ENCODE measurements at places on chromosomes 5 and 9. TPM values are rescaled to one million over a fixed set of nuclear protein-coding genes. Genes with fewer than 3 reads are reported as not detected.
A peak's percentile ranks its signal among the peaks of the same experiment; 100 is the strongest.

GRCh38 chr9:104386425-104387069 lies 117.5 kb upstream of the OR13F1 start:
- DNase-seq, result no peak

PCDHB9 gene
- total RNA-seq, result 4.6 TPM

TPPP gene
- total RNA-seq, result 4.3 TPM

- no peak for DNase-seq
These were observed 131.6 kb upstream of the PTGER4 start for GRCh38 chr5:40547994-40548575.

IL13 gene
- 0.33 TPM for total RNA-seq

DNA sequence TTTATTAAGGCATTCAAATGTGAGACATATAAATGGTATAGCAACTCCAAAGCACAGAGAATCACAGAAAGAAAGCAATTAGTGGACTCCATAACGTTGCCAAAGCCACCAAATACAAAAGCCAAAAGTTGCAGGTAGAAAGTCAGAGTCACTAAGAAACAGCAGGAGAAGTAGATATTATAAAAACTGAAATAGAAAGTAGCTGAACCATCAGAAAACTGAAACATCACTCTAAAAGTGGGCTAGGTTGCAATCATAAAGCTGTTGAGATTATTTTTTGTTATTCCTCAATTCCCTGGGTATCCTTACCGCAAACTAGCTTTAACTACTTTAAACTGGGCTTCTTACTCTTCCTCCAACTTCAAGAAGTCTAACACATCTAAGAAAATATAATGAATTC lies 108.1 kb upstream of the ARRDC3 start:
- DNase-seq, result no peak

FREM1 gene
- total RNA-seq, result 12.2 TPM

PCDHB16 gene
- total RNA-seq, result 4.3 TPM

SPATA31A3 gene
- total RNA-seq, result not detected

- no peak for DNase-seq
These were observed 402.3 kb upstream of the CHD1 start for GRCh38 chr5:99331061-99331460.

DNA sequence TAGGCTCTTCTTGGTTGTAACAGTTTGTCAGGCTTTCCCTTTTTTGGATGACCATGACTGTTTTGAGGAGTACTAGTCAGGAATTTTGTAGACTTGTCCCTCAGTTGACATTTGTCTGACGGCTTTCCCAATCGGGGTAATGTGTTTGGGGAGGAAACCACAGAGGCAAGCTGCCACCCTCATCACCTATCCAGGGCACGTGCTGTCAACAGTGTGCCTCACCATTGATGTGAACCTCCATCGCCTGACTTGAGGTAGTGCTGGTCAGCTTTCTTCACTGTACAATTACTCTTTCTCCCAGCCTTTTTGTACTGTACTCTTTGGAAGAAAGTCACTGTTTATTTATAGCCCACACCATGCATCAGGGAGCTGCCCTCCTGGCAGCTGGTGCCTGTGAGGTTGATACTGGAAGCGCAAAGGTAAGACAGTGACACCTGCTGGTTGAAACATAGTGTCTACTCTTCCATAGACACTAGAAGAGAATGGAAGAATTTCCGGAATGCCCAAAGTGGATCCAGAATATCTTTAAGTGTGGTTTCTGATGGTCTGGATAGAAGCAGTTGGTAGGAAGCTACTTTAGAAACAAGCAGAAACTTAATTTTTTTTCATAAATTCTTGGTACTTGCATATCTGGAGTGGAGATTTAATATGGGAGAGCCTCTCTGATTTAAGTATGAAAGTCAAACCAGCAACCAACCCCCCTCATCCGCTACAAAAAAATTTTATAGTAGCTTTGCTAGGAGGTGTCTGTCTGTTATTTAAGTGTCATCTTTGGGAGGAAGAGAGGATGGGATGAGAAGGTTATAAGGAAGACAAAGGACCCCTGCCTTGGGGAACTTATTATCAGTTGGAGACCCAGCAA lies 69.3 kb downstream of the SNX30 start:
- no peak for DNase-seq

DNA sequence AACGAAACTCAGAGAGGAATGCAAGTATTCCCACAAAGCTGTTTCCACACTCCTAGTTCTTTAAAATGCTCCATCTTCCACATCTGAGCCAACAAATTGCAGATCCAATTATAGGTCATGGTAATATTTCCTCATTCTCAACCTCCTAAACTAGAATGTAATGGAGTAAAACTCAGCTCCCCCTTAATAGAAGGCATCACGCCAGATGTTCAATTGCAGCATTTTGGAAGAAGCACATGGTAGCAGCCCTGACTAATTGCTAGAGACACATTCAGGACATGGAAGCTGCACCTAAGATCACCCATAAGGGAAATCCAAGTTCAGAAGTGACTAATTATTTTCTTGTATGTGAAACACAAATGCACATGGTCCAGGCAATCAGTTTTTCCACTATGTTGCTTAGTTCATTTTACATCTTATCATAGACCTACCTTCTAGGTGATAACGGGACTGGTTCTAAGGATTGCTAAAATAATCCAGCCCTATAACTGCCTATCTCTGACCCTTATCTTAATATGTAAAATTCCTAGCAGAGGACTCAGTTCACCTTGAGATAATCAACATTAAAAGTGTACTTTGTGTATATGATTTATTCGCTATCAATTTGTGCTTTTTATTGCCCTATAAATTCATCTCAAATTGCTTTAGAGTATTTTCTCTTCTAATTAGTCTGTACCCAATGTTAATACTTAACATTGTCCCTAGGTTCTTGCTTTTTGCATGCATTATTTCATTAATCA lies 75.1 kb downstream of the GABRB2 start:
- DNase-seq, result no peak

PCDHB7 gene
- total RNA-seq, result 2.3 TPM

DNA sequence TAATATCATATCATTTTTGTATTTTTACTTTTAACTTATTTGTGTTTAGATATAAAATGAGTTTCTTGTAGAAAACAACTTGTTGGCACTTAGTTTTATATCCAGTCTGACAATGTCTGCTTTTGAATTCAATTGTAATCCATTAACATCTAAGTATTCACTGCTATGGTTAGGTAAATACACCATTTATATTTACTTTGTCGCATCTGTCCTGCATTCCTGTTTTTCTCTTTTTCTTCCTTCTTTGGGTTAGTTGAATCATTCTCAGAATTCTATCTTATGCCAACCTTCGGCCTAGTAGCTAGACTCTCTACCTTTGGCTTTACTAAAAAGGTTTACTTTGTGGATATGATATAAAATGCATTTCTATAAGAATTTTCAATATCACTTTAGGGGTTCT lies 107.6 kb downstream of the PLCXD3 start:
- no peak for DNase-seq

GRCh38 chr5:94932259-94932658 lies 313.8 kb downstream of the SLF1 start:
- DNase-seq, result no peak

DNA sequence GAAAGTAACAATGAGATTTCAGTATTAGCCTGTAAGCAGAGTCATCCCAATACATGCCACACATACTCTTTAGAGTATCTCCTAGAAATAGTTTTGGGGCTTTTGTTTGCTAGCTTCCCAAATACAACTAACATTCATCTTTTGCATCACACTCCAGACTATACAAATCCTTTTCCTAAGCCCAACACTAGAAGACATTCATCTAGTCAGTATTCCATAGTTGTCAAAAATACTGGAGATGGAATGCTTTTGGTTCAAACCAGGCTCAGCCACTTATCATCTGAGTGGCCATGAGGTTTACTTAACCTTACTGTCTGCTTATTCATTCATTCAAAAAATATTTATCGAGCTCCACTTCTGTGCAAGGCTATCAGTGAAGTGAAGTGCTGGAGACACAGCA lies 205.1 kb upstream of the SGCD start:
- no peak for DNase-seq

GRCh38 chr9:112555844-112556482 lies 69.3 kb downstream of the KIAA1958 start:
- no peak for DNase-seq

DNA sequence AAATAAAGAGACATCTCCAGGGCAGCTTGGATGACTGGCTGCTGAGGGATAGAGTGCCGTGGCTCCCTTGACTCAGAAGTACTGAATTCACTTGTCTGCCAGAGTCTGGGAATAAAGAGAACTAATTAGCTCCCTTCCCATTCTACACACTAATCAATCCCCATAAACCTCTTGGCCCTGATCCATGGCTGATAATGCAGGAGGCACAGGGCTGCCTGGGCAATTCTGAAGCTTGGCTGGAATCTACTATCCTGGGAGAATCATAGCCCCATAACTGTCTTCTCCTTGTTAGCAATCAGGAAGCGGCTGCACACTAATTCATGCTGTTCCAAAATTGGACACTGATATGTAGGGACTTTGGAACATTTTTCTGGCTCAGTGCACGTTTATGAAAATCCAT lies 197.7 kb downstream of the PTTG1 start:
- DNase-seq, result no peak

QSOX2 gene
- total RNA-seq, result 5.6 TPM

DNA sequence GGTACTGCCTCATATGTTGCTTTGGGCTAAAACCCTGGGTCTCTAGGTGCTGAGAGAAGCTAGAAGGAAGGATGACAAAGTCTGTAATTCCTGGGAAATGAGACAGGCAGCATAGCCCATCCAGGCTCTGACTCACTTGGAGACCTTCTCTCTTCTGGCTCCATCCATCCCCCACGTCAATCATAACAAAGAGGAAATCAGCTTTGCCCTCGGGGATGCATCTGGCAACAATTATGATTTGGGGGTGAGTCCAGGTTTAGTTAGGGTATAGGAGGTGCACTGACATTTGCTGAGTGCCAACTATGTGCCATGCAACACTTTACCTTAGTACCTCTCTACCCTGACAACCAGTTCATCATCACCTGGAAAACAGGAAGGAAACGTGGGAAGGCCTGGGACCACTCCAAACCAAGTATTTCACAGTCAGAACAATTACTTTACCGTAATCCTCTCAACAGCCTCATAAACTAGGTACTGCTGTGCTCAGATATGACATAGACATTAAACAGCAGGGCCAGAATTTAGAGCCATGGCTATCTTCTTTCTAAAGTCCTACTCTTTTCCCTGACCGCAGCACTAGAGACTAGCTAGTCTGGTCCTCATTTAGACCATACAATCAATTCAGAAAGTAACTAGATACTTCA lies 39.1 kb upstream of the GZMA start:
- DNase-seq, result no peak

BTNL9 gene
- 27.2 TPM for total RNA-seq

IL9 gene
- not detected for total RNA-seq

C9orf153 gene
- 0.59 TPM for total RNA-seq

ZFR gene
- total RNA-seq, result 140 TPM

ANGPTL2 gene
- 51.8 TPM for total RNA-seq

DNA sequence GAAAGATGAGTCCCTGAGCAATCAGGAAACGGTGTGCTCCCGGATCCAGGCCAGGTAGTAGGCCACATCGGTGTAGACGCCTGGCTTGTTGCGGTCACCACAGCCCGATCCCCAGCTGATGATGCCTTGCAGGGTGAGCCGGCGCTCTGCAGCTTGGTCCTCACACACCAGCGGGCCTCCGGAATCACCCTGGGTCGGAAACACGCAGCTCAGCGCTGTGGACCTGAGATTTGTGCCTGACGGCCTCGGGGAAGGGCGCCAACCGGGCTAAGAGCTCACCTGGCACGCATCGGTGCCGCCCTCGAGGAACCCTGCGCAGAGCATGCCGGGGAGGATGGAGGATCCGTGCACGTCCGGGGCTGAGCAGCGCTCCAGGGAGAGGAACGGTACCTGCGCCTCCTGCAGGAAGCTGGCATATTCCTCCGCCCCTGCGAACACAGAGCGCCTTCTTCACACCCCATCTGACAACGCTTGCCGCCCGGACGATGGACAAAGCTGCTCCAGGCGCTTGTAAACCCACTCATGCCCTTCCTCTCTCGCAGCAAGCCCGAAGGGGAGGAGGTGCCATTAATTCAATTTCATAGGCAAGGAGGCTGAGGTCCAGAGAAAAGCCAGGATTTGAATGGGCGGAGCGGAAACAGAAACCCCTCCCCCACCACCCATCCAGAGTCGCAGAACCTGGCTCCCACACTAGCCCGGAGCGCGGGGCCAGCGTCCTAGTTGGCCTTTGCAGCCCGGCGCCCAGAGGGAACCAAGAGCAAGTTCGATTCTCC lies 2.0 kb upstream of the PFN3 start:
- peak; percentile 48 for DNase-seq

- no peak for DNase-seq
These were observed 198.0 kb downstream of the GNA14 start for GRCh38 chr9:77450085-77450475.

GRCh38 chr9:84879631-84880030 lies 210.1 kb downstream of the NTRK2 start:
- no peak for DNase-seq

SH2D3C gene
- 6.9 TPM for total RNA-seq

DNA sequence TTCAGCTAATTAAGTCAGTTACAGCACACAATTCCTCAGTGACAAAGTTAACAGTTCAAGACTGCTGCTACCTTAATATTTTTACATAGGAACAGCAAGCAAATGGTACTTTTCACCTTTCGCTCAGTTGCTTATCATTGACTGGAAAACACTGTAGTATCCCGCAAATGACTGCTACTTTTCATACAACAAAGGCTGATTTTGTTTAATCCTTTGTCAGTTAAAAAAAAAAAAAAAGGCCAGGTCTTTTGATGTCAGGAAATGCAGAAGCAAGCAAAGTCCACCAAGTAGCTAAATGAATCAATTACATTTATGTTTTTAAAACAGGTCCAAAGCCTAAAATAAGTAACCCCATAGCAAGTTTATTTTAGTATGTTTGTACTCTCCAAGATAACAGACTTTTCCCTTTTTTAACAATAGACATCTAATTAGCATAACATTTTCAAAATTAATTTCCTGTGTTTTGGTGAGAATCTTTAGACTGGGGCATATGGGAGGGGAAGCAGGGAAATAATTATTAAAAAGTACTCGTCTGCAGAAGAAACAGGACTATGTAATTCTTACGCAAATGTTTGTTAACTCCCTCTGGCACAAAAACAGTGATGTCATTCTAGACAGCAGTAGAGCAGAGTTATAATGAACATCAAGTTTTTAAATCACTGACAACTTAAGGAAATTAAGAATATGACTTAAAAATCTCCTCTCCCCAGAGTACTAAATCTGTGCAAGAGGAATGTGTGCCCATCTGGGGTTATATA lies 9.6 kb downstream of the PFDN1 start:
- DNase-seq, result no peak

DNA sequence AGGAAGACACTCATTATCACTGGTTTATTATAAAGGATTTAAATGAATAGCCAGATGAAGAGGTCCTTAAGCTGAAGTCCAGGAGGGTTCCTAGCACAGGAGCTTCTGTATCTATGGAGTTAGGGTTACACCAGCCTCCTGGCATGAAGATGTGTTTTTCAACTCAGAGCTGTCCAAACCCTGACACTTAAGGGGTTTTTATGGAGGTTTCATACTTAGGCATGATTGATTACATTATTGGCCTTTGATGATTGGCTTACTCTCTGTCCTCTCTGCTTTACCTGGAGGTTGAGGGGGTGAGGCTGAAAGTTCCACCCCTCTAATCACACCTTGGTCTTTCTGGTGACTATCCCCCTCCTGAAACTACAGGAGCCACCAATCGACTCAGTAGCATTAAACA lies 84.9 kb upstream of the ZNF169 start:
- no peak for DNase-seq

Measured in breast epithelium (tissue), 4 donors.